ENCODE measurements at places on chromosomes 16 and 17.

- DNase-seq = no peak
Measured at GRCh38 chr17:14060706-14061105, 8.6 kb upstream of the COX10 start.

DNA sequence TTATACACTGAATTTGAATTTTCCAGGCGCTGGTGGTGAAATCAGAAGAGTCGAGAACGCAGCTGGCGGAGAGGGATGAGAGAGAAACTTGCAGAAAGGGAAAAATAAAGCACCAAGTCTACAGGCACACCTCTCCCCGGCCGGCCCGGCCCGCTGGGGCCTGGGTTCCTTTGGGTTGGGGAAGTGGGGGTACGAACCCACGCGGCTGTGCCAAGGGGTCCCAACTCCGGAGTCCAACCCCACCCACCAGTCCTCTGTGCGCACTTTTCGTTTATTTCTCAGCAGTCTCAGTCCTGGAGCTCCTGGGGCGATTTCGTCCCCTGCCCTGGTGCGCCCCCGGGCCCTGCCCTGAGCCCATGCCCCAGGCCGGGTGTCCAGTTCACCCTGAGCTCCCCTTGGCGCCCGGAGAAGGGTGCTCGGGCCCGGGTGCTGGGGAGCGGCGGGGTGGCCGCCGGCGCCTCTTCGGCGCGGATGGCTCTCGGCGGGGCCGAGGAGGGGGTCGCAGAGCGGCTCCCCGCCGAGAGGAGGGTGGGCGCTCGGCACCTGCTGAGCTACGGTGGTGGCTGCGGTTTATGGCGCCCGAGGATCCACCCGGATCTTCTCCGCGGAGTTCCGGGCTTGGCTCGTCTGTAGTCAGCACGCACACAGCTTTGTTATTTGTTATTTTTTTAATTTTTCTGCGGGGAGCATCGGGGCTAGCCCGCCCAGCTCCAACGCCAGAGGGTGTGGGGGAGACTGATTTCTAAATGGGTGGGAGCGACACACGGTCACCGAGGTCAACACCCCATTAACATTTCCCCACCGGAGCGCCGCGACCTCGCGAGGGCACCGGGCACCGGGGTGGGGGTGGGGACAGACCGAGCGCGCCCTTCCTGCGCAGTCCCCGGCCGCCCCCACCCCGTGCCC, 15.7 kb upstream of the CBX8 start:
- no peak for DNase-seq

DNA sequence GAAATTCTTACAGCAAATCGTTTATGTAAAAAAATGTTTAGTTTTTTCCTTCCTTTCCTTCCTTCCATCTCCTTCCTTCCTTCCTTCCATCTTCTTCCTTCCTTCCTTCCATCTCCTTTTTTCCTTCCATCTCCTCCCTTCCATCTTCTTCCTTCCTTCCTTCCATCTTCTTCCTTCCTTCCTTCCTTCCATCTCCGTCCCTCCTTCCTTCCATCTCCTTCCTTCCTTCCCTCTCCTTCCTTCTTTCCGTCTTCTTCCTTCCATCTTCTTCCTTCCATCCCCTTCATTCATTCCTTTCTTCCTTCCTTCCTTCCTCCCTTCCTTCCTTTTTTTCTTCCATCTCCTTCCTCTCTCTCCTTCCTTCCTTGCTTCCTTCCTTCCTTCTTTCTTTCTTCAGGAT, 22.7 kb downstream of the MYOCD start:
- no peak for DNase-seq

DNA sequence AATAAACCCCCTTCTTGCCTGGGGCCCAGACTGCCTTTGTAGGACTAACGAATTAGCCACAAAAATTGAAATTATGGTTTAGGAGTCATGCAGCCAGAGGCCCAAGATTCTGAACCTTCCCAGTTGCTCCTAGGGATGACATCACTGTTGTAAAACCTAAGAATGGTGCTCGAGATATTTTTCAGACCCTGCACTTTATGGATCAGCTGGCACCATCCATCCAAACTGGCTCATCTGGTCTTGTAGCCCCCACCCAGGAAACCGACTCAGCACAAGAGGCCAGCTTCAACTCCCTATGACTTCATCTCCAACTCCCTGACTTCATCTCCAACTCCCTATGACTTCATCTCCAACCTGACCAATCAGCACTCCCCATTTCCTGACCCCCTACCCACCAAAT, 10.9 kb upstream of the EVPL start:
- no peak for DNase-seq

GRCh38 chr16:11833951-11834695, 17.2 kb downstream of the RSL1D1 start:
- no peak for DNase-seq

GRCh38 chr16:14475370-14476139, 154.5 kb downstream of the PARN start:
- DNase-seq = no peak

- no peak for DNase-seq
Measured at GRCh38 chr17:36540696-36541095, 4.0 kb upstream of the GGNBP2 start.

- no peak for DNase-seq
Measured at GRCh38 chr16:87375426-87376135, 8.0 kb downstream of the FBXO31 start.

GRCh38 chr17:29383686-29384085, 6.5 kb upstream of the TAOK1 start:
- DNase-seq = no peak

DNA sequence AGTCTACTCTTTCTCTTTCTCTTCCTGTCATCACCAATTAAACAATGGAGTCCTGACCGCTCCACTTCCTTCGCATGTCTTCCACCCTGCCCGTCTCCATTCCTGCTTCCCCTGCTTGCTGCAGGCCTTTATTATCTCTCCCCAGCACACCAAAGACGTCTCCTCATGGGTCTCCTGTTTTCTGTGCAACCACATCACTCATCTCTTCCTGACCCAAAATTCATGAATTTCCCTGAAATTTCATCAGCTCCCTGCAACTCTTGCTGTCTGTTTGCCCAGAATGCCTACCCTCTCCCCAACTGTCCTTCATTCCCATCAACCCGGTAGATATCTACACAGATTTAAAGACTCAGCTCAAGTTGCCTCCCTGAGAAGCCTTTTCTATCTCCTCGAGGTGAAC, 76.7 kb upstream of the ALOX12 start:
- DNase-seq = no peak

- DNase-seq = no peak
Measured at GRCh38 chr16:2904922-2905240, 6.8 kb upstream of the FLYWCH1 start.

DNA sequence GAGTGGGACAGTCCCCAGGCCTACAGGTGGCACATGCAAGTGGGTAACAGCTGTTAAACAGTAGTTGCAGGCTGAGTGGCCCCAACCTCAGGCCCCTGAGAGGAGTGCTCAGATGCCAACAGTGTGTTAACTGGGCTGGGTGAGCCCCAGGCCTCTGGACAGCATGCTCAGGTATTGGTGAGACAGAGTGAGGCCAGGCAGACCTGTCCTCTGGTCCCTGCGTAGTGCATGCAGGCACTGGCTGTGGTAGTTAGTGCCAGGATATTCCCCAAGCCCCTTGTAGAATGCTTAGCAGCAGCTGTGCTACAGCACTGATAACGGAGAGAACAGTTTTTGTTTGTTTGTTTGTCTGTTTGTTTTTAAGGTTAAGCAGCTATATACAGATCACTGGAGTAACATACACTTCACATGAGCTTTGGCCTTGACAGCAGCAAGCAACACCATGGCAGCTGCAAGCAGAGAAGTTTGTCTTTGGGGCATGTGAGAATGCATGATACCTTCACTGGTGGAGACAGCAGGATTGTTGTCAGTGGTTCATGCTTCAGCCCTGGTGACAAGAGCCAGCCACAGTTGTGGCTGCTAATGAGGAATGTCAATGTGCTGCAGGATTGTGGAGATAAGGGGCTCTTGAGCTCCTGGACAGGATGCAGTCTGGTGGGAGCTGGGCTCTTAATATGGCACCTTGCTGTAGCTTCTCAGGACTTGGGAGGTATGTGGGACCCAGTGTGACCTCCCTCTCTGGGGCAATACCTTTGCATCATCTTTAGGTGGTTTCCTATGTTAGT, 614.4 kb downstream of the CDH11 start:
- DNase-seq = no peak

DNA sequence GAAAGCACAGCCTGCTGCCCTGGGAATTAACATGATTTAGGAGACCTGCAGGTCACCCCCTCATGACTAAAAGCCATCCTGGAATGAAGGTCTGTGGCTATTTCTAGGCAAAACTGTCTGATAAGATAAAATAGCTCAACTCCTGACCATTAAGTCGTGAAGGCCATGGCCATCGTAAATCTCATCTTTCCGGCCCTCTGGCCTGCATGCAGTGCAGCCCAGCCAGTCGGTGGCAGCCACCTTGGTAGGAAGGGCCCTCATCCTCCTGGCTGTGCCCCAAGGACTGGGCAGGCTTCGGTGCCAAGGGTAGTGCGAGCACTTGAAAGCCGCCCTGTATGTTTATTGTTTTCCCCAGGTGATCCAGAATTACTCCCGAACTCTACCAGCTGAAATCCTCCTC, 18.2 kb upstream of the MEOX1 start:
- no peak for DNase-seq

GRCh38 chr17:55368706-55369105, 52.9 kb downstream of the MMD start:
- no peak for DNase-seq

DNA sequence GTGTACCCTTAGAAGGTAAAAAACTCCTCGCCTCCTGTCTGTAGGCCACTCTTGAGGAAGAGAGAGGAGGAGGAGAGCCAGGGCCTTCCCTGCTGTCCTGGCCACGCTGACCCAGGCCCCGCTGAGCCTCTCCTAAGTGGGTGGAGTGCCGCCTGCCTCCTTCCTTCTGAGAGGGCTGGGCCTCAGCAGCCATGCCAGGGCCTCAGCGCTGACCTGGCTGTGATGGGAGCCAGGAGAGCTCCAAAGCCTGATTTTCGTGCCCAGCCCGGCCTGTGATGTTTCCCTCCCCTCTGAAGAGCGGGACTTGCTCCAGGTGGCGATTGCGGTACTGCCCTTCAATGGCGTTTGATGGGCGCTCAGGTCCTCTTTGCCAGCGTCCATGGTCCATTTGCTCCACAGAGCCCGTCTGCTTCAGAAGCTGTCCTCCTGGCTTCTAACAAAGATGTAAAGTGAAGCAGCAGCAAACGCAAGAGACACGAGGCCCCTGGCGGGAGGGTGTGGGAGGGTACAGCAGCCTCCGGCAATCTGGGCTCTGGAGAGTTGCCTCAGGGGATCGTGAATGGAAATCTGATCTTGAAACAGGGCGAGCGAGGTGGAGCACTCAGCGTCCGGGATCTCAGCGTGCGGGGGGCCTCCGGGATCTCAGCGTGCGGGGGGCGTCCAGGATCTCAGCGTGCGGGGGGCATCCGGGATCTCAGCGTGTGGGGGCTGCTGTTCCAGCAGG, 93.5 kb downstream of the NPIPB11 start:
- no peak for DNase-seq

DNA sequence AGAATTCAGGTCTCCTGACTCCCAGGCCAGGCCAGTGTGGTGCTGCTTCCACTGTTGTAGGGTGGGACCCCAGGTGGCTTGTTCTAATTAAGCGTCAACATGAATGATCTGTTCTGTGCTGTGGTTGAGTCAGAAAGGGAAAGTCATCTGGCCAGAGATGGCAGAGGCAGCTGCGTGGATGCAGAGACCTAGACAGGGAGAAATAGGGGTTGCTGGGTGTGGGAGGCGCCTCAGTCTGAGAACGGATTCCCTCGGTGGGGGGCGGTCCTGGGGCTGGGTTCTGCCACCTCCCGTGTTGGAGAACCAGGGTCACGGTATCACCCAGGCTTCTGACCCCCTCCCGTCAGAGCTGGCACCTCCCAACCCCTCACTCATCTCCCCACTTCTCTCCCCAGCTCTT, 5.6 kb downstream of the FBRS start:
- DNase-seq = no peak

DNA sequence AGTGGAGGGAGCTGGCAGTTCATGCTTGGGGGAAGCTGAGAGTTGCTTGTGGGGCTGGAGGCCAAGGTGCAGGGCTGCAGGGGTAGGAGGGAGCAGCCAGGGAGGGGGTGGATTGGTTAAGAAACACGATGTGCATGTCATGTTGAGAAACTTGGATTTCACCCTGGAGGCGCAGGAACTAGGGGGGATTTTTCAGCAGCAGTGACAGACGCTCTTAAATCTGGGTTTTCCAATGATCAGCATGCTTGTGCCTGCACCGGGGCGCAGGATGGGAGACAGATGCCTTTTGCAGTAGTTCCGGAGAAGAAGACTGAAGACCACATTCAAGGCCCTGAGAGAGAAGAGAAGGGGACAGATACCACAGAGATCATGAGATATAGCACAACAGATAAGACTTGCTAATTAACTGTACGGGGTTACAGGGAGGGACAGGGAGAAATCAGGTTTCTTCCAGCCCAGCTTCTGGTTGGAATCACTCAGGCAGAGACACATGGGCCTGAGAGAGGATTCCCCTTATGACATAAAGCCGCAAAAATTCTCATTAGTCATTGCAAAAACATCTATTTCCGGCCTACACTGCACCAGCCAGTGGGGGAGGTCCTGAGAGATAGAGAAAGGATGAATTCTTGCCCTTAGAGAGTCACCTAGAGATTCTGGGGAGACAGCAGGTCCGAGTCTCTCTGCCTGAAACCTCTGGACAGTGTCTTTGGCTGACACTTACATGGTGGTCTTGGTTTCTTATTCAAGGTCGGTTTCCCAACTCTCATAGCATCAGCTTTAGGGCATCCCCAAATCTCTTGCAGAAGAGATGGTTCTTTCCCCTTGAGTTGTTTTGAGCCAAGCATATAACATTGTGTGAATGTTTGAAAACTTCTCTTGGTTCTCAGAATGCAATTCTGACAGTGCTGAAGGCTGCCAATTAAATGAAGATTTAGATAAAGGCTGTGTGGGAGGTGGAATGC, 27.1 kb downstream of the CDH13 start:
- DNase-seq = peak; percentile 72
